ENCODE measurements at places on chromosomes 7 and 10.

DNA sequence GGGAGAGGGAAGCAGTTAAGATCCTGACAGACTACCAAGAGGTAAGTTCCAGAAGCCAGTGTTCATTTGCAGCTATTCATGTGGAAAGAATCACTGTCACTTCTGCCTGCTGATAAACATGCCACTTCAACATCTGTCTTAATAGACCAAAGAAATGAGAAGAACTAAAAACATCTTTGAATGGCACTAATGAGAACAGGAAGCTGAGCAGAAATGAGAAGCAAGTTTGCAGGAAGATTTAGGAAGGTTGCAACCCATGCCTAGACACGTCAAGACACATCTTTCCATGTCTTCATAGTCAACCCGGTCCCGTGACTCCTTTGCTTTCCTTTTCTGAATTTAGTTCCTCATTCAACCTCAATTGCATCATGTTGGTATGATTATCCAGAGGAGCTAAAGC is 180.0 kb downstream of the PDE1C start:
- no peak for DNase-seq

GRCh38 chr7:23470330-23471105 is at the start of gene IGF2BP3:
Gene IGF2BP3 (minus strand): TSS chr7:23470491. CDS start chr7:23470110, 381 bp downstream.
- DNase-seq: peak; percentile 96

GRCh38 chr10:102322914-102323313 is 72.6 kb upstream of the NFKB2 start:
- no peak for DNase-seq

GRCh38 chr10:93671042-93671441 is 31.4 kb downstream of the FRA10AC1 start:
- DNase-seq: no peak

- DNase-seq: no peak
Measured at GRCh38 chr7:73976761-73977618, 51.0 kb upstream of the ELN start.

GRCh38 chr7:128383776-128384175 is 22.3 kb upstream of the PRRT4 start:
- no peak for DNase-seq

GRCh38 chr7:80859272-80859970 is 59.4 kb downstream of the SEMA3C start:
- DNase-seq: no peak

DNA sequence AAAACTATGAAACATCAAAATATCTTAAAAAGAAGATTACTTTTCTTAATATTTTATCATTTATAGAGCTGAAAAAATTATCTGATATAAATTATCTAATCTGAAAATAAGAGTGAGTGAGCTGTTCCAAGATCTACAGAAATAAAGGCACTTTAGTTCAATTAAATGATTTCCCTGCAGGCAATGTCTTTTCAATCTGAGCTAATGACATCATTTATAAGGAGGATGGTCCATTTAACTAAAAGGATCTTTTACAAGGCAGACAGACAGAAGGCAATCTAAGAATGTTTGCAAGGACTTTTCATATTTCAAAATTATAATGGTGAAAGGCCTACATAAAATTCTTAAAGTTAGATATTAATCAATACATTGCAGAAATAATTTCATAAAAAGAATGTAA is 71.8 kb downstream of the SKAP2 start:
- DNase-seq: no peak

DNA sequence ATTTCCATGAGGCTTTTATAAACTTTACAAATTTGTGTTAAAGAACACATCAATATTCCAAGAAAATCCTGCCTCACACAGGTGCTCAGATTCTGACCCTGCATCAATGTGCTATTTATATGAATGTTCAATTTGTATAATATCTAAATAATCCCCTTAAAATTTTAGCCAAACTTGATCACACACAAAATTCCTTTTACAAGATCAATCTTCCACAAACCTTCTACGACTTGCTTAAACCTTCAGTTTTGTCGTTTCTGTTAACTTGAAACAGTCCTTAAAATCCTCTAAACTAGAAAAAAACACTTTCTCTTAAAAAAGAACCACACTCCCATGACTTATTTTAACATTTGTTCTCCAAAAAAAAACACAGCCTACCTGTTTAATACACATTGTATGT is 20.2 kb upstream of the TRPV6 start:
- no peak for DNase-seq

GRCh38 chr10:76647301-76647700 is 990.3 kb downstream of the KCNMA1 start:
- no peak for DNase-seq

DNA sequence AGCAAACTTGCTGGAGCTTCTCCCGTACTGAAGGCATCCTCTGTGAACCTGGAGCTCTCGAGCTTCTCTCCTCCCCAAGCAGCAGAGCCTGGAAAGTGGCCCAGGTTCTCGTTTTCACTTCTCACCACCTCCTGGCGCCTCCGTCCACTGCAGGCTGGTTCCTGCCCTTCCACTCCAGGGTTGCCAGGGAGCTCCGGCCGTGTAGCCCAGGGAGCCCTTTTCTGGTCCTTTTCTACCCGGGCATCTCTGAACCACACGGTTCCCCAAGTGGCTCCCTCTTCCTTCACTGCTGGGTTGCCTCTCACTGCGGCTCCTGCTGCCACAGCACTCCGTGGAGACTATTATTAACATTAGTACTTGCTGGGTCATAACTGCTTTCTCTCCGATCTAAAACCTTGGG is 208.6 kb upstream of the PPP2R2D start:
- DNase-seq: no peak

GRCh38 chr7:141649137-141649864 is 52.7 kb downstream of the DENND11 start:
- no peak for DNase-seq

DNA sequence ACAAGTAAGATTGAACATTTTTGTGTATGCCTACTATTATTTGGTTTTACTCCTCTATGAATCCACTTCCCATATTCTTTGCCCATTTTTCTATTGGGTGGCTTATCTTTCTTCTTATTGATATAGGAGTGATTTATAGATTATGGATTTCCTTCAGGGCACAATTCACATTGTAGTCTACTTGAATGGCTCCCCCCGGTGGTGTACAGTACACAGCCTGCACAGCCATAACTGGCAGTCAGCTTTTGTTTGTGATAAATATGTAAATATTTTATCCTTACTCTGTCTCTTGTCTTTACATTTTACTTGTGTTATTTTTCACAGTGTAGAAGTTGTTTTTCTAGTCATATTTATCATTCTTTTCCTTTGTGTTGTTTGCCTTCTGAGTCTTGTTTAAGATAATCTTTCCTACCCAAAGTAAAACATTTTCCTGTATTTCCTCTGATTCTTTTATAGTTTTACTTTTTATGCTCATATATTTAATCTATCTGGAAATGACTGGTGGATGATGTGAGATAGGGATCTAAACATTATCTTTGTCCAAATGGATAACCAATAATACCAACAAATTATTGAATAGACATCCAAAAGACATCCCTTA is 23.9 kb upstream of the CALD1 start:
- no peak for DNase-seq

DNA sequence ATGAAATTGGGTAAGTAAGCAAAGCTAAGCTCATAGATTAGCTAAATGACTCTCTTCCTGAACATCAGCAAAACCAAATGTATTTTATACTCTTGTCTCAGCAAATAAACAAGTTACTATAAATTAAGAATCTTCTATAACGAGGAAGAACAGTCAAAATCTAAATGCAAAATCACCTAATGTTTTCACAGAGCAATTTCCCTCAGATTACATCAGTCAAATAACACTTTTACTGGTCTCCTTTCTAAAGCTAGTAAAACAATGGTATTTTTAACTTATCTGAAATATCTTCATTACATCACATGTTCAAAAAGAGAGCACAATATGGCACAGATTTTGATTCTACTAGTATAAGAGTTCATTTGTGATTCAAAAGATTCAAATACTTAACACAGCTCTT is 16.5 kb upstream of the GPR22 start:
- no peak for DNase-seq

DNA sequence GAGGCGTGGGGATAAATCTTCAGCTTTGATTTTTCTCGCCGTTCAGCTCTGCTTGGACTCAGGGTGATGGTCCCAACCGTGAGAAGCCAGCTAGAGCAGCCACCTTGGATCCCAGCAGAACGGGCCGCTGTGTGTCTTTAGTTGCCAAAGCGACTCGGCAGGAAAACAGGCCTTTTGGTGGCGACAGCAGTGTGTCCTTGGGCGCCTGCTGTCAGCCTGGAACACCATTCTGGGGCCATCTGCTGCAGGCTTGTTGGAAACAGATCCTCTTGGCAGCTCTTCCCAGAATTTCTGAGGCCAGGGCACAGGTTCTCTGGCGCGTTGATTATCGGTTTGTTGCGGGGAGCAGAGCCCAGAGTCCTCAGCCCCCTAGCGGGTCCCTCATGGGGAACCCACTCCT is 97.6 kb downstream of the CUX1 start:
- DNase-seq: no peak

DNA sequence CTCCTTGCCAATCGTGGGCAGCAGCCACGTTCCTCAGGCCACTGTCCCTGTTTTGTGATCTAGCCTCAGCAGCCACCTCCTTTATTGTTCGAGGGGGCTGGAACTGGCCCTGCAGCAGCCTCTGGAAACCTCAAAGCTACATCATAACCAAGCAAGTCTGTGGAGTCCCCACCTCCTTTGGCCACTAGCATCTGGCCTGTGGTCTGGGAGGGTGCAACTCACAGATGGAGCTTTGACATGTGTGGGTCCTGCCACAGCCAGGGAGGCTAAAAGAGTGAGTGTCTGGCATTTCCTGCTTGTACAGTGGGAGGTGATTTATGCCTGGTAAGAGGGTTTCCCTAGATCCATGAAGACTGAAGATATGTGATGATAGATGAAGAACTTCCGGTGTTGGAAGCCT is 32.3 kb upstream of the NUB1 start:
- no peak for DNase-seq

DNA sequence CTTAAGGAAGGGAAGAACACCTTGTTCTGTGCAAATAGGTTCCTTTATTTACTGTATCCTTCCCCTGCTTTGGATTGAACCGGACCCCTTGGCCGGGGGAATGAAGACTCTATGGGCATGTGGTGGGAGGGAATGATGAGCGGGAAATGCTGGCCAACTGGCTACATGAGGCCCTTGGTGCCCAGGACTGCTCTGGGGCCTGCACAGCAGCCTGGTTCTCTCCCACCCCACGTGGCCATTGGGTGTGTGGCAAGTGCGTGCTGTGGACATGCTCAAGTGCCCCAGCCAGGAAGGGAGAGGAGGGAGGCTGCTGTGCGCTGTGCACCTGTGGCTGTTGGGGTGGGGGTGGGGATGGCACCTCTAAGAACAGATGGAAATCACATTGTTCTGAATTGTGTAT is 917.0 kb upstream of the GHITM start:
- DNase-seq: no peak

- peak; percentile 18 for DNase-seq
Measured at GRCh38 chr10:103921750-103922195, 3.8 kb upstream of the STN1 start.

DNA sequence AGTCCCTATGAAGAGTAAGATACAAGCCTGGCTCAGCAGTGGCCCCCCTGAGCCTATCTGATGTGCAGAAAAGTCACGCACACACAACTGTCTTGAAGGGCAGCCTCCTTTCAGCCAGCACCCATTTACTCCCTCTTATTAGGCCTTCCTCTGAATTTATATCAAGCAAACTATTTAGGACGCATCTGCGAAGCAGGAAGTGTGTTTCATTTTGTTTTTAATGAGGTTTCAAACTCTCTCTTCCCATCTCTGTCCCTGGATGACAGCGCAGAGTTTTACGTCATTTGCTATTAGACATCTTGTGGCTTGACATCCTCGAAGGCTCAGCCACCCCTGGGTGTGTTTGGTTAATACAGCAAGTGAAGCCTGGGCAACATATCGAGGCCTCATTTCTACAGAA is 79.5 kb downstream of the CUX1 start:
- DNase-seq: no peak

DNA sequence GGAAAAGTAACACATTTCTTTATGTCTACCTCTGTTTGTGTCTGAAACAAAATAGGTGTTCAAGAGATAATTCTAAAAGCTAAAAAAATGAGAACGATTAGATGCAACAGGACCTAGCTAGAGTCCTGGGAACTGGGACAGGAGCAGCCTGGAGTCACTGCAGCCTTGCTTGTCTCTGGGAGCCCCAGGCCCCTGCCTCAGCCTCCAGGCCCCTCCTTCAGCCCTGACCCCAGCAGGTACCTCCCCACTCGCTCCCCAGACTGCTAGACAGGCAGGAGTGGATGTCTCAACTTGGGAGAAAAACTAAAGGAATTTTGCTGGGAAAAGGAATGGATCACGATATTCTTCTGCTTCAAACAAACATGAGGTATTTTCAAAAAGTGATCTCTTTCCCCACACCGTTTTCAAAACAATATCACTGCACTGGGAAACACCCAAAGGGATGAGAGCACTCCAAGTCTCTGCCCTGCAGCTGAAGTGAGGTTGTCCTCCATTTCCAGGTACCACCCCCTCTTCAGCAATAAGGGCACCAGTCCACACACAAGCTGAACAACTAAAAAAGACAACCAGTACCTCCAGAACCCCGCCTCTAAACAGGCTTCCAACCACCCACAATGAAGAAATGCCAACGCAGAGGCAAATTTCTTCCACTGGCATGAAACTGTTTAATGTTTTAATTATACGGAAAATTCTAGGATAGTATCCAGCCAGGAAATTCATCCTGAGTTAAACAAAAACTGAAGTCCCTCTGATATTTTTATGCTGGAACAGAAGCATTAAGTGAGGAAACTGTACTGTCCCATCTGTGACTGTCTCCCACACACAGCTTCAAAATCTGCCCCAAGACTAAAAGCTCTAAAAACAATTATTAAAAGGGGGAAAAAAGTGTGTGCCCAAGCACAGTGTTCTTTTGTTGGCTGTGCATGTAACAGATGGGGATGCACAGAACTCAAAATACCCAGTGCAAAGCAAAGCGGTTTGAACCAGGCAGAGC is 47.2 kb downstream of the XPNPEP1 start:
- no peak for DNase-seq

- DNase-seq: no peak
Measured at GRCh38 chr10:127922675-127923366, 15.9 kb downstream of the PTPRE start.

DNA sequence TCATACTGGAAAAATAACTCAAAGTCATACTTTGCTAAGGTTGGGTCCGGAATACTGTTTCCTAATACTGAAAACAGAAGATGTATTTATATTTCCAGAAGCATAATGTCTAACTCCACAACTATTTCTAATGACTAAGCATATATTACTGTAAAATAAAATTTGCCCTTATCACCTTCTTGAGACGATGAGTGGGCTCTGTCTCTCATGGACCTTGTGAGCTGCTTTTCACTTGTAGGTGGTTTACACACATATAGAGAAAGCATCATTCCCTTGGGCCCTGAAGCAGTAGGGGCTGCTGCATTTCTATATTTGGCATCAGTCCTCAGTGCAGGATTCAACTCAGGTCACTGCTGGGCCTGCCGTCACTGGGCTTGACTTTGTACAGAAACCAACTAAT is 10.7 kb upstream of the FAM13C start:
- no peak for DNase-seq

Measured in SHP77 (cell line).